Activated CD4-positive, alpha-beta T cell treated with anti-CD3 and anti-CD28 coated beads for 1 hour (primary cell): ENCODE measurements at places on chromosomes 12 and 14.

DNA sequence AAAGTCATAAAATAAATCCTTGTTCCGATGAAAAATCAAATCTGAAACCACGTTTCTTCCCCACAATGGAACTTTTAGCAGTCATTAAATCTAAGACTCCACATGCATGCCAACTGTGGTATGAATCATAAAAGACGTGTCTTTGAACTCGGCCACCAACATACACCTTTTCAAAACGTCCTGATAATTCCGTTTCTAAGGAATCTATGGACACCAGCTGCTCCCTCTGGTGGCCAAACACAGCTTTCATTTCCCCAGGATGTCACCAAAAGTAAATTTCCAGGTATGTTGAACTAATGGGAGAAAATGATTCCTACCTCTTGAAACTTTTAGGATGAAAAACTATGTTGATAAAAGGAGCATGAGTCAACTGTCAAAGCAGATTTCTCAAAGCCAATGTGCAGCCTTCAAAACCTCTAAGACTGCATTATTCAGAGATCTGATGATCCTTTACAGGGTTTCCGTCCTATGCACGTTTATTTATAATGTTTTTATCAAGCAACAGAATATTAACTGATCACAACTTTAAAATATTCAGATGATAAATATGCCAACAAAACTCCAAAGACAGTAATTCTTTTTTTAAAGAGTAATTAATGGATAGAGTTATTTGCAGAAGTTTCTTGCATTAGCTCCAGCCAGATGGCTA lies 96.2 kb downstream of the CIT start:
- no peak for DNase-seq

DNA sequence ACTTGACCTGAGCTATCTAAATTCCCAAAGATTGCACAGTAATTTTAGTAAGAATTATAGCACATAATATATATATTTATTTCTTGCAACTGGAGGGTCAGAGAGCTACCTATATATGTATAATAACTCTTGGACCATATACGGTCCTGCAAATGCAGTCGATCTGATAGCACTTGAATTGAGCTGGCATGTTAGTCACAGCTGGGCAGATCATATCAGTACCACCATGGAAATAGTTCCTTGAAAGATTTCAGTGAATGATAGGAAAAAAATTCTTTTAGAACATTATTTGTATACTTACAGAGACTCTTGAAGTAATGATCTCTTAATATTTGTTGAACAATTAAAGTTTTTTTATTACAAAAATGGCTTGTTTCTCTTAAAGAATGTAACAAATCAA lies 94.5 kb upstream of the MON2 start:
- no peak for DNase-seq

DNA sequence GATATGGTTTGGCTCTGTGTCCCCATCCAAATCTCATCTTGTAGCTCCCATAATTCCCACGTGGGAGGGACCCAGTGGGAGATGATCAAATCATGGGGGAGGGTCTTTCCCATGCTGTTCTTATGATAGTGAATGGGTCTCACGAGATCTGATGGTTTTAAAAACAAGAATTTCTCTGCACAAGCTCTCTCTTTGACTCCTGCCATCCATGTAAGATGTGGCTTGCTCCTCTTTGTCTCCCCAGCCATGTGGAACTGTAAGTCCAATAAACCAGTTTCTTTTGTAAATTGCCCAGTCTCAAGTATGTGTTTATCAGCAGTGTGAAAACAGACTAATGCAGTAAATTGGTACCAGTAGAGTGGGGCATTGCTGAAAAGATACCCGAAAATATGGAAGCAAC lies 146.2 kb downstream of the DPF3 start:
- DNase-seq = no peak

DNA sequence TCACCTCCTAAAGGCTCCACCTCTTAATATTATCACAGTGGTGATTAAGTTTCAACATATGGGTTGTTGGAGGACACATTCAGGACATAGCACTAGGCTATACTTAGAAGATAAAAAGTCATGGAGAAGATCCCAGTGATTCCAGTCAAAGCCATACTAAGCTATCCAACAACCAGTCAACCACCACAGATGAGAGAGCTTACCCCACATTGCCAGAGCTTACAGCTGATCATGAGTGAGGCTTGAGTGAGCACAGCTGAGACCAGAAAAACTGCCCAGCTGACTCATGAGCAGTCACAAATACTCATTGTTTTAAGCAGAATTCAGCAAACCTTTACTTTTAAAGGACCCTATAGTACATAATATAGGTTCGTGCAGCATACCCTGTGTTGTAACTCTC lies 85.1 kb downstream of the DRAM1 start:
- DNase-seq = no peak

- DNase-seq = no peak
Observed at GRCh38 chr12:14986449-14986848, 13.6 kb downstream of the PDE6H start.

DNA sequence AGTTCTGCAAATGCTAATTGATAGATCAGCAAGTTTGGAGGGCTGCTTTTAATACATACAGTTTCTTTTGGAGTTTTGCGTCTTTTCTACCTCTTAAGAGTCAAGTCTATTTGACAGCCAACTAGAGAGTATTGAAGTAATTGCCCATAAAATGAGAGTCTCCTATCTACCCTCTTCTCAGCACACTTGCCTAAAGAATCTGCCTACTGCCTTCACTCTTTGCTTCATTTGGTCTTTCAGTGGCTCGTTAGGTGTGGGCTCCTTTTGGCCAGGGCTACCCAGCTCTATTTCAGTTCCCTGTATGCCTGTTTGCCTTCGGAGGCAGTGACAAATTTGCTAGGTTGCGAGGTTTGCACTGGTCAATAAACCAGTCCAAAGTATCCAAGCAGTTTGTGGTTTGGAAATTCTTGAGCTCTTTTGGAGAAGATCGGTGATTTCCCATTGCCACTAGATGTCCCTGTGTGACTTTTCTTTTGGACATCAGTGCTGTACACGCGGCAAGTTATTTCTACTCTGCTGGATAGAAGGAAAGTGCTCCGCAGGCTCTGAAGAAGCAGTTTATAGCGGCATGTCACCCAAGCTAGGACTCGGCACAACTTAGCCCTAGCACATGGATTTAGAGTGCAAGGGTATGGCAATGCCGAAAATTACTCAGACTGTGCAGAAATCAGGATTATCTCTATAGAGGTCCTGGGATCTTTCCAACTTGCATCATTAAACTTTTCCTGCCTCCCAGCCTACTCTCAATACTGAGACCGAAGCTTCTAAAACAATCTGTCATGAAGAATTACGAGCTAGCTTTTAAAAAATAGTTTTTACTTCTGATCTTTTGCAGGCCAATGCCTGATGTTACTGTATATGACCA lies 38.6 kb downstream of the MGST1 start:
- no peak for DNase-seq

DNA sequence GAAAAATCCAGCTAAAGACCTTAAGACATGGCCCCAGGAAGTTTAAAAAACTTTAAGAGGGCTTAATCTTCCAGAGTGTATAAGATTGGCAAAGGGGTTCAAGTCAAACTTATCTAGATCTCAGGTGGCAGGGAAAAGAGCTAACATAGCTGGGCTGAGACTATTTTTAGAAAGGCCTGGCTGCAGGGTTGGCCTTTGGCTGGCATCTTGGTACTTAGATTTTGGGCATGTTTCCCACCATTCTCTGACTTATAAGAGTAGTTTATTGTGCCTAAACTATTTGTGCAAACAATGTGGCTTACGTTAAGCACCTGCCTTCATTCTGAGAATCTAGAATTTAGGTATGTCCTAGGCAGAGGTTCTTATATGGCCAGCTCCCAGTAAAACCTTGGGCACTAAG lies 214.0 kb upstream of the MIS18BP1 start:
- no peak for DNase-seq

- no peak for DNase-seq
Observed at GRCh38 chr12:113030875-113031525, 25.5 kb upstream of the DTX1 start.

DNA sequence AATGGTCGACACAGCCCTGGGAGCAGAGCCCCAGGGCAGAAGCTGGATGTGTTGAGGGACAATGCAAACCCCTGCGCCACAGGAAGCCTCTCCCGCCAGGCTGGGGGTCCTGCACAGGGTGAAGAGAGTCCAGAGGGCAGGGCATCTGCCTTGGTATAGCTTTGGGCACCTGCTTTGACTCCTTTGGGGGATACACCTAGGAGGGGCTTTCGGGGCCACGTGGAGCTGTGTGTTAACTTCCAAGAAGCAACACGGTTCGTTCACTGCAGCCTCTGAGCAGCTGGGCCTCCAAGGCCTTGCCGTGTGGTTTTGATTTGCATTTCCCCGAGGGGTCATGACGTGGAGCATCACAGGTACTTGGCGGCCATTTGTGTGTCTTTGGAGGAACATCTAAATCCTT lies 5.8 kb upstream of the PUS1 start:
- DNase-seq = no peak

DNA sequence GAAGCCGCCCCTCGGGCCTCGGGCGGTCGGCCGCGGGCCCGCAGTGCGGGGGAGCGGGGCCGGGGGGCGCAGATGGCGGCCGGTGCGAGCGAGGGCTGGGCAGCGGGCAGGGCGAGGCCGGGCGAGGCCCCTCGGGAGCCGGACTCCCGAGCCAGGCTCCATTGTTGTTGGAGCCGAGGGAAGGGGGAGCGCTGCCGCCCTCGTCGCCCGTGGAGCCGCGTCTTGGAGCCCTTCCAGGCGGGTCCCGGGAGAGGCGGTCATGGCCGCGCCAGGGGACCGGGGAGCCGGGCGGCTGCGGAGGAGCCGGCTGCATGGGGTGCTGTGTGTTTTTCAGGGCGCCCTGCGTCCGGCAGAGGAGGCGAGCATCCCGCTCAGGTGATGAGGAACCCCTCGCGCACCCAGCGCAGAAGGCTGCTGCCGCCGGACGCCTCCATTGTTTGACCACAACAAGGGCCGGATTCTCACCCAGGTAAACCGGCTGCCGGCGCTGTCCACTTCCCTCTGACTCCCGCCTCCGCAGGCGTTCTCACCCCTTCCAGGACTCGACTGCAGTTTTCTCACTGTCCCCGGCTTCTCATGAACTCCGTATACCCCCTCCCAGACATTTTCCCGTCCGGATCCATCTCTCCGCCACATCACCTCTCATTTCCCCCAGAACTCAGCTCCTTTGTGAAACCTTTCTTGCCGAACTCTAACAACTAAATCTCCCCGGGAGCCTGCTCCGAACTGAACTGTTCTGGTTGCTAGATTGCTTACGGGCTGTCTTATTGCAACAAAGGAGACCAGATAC lies 732 bp downstream of the ZNF664 start:
- peak; percentile 11 for DNase-seq

DNA sequence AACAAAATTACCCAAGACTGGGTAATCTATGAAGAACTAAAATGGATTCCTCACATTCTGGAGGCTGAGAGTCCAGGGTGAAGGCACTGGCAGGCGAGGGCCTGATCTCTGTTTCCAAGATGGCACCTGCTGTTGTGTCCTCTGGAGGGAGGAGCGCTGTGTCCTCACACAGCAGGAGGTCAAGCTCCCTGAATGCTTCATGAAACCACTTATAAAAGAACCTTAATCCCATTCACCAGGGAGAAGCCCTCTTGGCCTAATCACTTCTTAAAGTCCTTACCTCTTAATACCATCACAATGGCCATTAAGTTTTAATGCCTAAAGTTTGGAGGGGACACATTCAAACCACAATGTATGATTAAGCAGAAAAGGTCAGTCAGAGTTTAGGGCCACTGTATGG lies 172.4 kb downstream of the EMP1 start:
- no peak for DNase-seq

- no peak for DNase-seq
Observed at GRCh38 chr14:104933746-104934733, 9.4 kb downstream of the PLD4 start.

DNA sequence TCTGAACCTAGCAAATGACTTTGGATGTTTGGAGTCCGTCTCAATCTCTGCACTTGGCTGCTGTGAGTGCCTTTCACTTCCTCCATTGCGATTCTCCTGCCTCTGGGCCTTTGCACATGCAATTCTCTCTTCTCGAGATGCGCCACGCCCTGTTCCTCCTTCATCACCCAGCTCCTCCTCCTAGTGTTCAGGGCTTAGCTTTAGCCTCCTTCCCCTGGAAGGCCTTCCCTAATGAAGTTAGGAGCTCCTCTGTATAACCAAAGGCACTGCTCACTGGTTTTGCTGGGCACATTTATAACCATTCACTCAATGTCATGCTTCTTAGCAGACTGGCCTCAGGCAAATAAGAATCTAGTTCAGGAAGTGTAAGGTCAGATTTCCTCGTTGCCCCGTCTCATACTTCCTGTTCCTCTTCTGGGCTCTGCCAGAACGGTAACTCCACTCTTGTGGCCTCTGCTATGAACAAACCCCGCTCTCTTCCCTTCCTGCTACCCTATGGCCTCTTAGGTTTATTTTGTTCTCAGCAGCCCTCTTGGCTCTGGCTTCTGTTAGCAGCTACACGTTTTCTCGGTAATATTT lies 171.4 kb downstream of the CRADD start:
- no peak for DNase-seq

DNA sequence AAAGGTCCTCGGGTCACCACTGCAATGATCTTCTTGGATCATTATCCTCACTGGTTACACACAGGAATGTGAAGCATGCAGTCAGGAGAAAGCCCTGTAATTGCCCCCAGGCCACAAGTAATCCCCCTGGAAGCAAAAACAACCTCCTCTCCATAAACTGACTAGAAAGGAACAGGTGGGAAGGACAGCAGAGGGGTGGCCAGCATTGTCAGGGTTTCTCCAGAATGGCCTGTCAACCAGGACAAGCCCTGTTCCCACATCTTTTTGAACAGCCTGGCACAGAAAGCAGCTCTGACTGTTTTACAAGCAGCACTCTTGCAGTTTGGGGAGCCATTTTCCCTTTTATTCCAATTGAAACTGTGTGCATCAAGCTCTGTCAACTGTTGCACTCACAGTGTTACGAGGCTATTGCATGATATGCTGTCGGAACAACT lies 36.1 kb downstream of the TMCC3 start:
- no peak for DNase-seq

GRCh38 chr14:32134448-32135097 lies 57.5 kb downstream of the ARHGAP5 start:
- DNase-seq = no peak

DNA sequence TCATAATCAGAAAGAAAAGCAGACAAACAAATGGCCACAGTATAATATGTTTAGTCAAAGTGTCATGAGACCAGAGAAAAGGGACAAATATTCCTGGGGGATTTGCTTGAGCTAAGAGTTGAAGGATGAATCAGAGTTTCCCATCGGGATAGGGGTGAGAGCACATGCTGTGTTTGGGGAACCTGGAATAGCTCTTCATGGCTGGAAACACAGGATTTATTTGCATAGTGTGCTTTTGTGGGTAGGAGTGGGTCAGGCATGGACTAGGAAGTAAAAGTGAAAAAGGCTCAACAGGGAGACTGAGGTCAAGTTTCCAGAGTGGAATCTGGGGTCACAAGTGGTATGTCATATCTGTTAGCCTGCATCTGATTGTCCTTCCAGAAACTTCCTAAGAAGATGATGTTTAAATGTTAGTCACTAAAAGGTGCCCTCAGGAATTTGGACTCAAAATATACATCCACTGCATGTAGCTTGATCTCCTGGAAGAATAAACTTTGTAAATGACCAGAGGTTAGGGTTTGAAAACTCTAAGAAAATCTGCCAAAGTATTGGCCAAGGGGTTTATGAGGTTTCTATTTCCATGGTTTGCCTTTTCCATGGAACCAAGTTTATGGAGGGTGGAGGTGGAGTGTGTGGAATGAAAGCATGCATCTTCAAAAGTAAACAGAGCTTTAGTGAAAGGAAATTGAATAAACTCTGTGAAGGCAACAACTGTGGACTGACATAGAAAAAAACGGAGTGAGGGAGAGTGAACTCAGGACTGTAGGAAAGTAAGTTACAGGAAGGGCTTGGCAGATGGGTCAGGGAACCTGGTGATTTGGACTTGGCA lies 344.6 kb downstream of the C12orf75 start:
- no peak for DNase-seq
